Umbilical cord (tissue), 2 donors: ENCODE measurements at places on chromosomes 6 and 20.

GRCh38 chr20:62030834-62031434, 34.7 kb downstream of the TAF4 start:
- DNase-seq: no peak

DNA sequence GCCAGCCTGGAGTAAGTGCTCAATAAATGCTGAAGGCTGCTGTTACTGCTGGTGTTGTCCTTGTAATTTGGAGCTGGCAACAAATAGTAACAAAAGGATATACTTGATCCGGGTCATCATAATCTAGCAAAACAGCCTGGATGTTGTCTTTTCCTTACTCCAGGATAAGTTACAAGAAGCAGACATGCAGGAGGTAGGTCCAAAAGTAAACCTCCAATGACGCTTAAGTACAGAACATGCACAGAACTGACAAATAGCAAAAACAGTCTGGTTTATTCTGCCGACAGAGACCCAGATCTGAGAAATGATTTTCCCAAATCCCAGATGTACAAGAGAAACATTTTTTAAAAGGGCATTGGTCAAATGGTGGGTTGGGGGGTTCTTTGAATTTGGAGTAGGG, 93.0 kb upstream of the KCNK16 start:
- DNase-seq: no peak

DNA sequence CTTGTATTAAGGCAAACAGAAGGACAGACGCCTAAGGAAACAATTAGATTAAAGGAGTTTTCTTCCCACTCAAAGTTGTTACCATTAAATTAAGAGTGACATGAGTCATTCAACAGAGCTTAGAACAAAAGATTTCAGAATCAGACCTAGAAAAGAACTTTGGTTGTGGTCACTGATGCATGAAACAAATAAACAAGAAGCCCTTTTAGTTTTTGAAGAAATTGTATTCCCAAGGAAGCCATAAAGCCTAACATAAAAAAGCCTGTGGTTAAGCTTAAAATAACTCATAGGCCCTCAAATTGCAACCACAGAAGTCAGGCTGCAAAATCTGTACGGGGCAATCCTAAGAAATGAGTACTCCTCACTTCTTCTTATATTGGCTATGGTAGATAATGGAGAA, 17.9 kb upstream of the TRIM26 start:
- no peak for DNase-seq

- DNase-seq: no peak
These were observed 101.6 kb downstream of the FOXF2 start for GRCh38 chr6:1491025-1491424.

DNA sequence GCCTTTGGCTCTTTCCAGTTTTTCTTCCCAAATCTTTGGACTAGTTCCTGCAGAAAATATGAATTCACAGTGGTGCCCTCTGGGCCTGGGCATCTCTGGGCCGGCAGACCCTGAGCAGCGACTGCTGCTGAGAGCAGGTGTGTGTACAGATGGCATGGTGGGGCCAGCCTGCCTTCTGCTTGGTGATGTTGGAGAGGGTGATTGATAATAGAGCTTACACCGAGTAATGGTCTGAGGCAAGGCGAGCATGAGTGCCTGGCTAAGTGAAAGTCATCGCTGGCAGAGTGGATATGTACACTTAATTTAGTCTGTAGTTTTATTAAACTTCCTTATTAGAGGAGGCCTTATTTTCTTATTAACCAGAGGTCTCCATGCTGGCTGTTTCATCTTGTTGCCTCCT, 156.9 kb downstream of the CDKAL1 start:
- no peak for DNase-seq

DNA sequence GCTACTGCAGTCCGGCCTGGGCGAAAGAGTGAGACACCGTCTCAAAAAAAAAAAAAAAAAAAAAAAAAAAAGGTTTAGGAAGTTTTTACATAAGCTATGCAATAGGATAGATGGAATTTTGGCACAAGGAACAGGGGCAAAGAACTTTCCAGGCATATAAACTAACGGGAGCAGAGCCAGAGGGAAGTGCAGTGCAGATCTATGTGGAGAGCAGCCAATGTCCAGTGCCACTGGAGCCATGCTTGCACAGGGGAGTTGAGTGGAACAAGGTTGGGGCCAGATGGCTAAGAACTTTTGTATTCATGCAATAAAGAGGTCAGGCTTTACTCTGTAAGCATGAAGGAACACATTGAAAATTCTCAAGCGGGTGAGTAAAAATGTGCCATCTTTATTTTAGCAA, 10.8 kb downstream of the SLC17A2 start:
- DNase-seq: no peak

DNA sequence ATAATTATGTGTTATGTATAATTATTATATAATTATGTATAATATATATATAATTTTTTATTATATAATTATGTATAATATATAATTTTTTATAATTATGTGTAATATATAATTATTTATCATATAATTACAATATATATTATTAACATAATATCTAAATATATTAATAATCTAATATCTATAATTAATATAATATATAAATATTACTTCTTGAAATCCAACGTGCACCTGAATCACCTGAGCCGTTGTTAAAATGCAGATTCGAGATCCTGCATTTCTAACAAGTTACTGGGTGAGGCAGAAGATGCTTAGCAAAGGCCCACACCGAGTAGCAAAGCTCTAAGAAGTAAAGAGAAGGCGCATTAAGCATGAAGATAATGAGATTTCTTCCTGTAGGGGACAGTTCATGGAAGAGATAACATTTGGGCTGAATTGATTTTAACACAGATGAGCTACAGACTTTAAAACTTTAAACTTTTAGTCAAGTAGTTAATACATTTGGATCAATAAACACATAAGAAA, 406.4 kb upstream of the PLCB4 start:
- DNase-seq: no peak

- DNase-seq: no peak
These were observed 24.5 kb downstream of the YTHDF1 start for GRCh38 chr20:63191400-63191799.

GRCh38 chr6:157806856-157807215, 16.2 kb upstream of the SNX9 start:
- no peak for DNase-seq

- DNase-seq: peak; percentile 31
These were observed 231.3 kb upstream of the MAP3K7 start for GRCh38 chr6:90818163-90818562.

- peak; percentile 86 for DNase-seq
These were observed 10.9 kb upstream of the MRGBP start for GRCh38 chr20:62785393-62785792.

GRCh38 chr6:6392214-6393068, 72.0 kb upstream of the F13A1 start:
- no peak for DNase-seq

- no peak for DNase-seq
These were observed 38.7 kb upstream of the SLC22A2 start for GRCh38 chr6:160297310-160297709.

DNA sequence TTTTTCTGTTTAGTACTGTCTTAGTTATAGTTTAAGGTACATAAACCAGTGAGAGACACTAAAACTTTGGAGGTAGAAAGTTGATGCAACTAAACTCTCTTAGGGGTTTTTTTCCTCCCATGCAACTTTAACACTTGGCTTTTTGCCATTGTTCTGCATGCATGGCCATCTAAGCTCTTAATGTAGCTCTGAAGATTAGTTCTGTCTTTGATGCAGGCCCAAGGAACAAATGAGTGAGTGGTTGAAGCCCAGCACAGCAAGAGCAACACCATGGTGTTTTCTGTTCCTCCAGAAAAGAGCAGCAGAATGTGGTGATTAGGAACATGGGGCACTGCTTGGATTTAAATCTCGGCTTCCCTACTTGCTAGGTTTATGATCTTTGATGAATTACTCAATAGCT, 89.3 kb downstream of the L3MBTL3 start:
- peak; percentile 66 for DNase-seq

DNA sequence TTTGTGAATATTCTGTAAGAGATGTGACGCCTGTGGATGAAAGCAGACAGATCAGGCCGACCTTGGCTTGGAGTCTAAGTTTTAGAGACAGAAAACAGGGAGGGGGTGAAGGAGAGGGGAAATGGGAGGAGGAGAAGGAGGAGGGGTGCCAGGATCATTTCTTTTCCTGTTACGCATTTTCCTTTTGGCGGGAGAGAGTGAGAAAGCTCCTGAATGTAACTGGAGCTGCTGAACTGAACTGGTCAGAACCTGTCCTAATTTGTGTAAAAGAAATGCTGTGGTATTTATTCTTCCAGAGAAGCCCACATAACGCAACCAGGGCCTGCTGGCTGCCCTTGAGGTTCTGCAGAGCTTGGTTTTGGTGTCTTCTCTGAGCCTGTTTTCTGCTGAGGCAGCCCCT, 41.9 kb downstream of the UTRN start:
- DNase-seq: peak; percentile 68

DNA sequence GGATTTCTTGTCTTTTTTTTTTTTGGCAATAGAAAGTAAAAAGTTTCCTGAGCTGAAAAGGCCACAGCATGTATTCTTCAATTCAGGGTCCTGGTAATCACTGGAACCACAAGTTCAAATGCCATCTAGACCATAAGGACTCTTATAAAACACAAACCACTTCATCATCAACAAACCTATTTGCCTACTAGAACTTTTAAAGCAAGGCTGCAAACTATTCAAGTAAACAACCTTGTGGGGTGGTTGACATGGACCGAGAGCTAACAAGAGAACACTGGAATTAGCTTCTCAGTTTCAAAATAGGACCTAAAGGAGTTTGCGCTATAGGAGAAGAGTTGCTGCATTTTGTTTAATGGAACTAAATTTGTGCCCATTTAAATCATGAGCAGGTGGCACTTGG, 215.9 kb downstream of the ATXN1 start:
- no peak for DNase-seq

GRCh38 chr6:76240092-76240491, 167.6 kb upstream of the IMPG1 start:
- no peak for DNase-seq

DNA sequence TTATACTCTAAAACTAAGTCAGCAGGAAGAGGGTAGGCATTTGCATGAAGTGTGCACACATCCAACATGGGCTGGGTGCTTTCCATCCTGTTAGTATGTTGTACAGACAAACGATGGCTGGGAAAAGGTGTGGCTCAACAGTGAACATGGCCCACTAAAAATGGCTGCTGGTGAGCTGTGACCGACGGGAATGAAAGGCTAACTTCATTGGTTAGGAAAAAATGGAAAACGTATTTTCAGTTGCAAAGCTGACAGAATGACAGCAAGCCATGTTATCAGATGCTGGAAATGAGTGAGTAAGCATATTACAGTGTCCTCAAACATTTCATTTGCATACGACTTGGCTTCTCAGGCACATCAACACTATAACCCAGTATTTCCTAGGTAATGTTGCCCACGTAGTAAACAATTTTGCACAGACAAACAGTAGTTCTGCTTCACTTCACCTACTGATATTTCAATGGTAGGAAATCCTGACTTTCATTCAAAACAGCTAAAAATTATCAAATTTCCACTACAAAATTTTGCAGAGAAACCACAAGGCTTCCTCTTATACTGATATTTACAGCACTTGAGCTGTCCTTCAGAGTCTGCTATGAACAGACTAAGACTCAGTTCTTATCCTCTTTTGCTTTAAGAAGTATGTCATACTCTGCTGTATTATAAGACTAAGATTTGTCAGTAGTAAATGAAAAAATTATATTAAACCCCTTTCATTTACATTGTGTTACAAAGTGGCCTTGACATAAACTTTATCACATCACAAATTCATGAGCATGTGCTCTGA, 98.9 kb downstream of the IRF4 start:
- DNase-seq: no peak

DNA sequence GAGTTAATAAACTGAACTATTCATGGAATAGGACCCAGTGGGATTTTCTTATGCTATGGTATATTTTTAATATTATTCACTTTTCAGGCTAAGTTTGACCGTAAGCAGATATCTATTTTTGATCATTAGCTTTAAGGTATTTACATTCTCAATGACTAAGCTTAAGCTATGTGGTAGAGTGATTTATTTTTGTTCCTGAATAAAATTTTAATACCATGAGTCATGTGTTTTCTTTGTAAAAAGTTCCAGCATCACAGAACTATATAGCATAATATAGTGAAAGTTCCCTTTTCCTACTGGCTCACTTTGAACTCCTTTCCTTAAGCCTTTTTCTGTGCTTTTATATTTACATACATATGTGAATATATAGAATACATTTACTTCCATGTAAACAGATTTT, 75.8 kb downstream of the BCKDHB start:
- peak; percentile 17 for DNase-seq

DNA sequence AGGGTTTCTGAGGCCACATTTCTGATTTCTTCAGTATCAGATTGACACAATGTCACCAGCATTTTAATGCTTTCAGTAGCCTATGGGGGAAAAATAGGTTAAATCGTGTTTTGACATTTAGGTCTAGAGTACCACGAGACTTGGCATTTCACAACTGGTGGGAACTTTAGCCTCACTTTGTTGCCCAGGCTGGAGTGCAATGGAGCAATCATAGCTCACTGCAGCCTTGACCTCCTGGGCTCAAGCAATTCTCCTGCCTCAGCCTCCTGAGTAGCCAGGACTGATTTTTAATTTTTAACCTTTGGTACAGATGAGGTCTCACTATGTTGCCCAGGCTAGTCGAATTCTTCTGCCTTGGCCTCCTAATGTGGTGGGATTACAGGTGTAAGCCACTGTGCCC, 11.0 kb upstream of the ARMH2 start:
- no peak for DNase-seq

DNA sequence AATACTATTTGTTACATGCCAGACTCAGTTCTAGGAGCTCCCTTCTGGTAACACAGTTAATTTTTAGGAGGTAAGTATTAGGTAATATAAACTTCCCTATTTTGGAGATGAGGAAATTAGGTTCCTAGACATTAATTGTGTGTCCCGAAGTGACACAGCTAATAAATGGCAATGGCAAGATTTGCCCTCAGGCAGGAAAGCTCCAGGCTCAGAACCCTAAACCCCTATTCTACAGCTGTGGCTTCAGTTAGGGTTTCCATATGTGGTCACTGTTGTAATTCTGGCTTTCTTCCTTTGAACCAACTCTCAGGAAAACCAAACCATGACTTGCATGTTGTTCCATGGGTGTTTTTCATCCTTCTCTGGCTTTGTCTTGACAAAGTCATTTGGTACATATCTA, 188.2 kb downstream of the PLCB1 start:
- no peak for DNase-seq

GRCh38 chr6:34157851-34158250, 12.0 kb upstream of the GRM4 start:
- DNase-seq: no peak

GRCh38 chr20:4694076-4694475, 27.6 kb upstream of the PRND start:
- DNase-seq: no peak

DNA sequence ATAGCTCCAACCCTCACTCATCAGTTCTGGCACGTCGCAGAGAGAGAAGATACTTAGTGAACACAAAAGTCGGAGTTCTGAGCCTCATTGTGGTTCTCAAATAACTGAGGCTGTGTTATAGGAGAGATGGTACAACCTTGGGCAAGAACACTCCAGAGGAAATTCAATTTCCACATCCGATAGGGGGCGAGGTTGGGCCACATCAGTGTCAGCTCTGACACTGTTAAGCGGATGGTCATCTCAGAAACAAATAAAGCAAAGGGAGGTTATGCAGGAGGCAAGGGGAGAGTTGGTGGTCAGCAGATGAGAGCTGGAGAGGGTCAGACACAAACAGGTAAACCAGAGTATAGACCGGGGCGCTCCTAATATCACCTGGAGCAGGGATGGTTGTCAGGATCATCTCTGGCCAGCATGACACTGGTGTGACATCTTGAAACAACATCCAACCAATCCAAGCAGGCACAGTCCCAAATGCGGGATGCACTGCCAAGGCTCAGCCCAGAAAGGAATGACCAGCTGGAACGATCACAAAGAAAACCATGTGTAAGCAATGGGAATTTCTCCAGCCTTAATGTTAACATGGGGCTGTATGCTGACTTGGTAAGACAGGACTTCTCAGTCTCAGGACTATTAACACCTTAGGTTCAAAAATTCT, 331.8 kb downstream of the HACE1 start:
- peak; percentile 27 for DNase-seq
